Osteoblast (primary cell): ENCODE measurements at places on chromosomes 6 and 20. TPM values are rescaled to one million over a fixed set of nuclear protein-coding genes. Genes with fewer than 3 reads are reported as not detected.

- no peaks in the 10 kb centered on the region for H3K27me3 ChIP-seq
- no peak overlapping the region for H3K27ac ChIP-seq
- DNase-seq = no peak
- H3K4me3 ChIP-seq = no peak overlapping the region
Measured at GRCh38 chr20:23588434-23589403, 17.0 kb downstream of the CST9 start.

DNA sequence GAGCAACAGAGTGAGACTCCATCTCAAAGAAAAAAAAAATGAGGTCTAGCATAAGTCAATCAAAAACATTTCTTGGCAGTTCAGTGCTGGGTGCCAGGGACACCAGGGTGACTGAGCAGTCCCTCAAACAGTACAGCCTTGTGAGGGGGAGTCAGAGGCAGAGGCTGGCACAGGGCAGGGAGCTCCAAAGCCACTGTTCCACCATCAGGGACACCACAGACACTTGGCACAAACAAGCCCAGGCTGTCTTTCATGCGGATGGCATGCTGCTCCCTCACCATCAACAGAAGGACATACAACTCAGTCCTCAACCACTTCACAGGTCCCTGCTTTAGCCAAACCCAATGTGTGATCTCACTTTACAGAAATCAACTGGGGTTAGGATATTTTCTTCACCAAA is 36.0 kb upstream of the GRM4 start:
- H3K4me1 ChIP-seq = no peaks in the 10 kb centered on the region
- H3K4me3 ChIP-seq = no peak overlapping the region
- H3K36me3 ChIP-seq = no peaks in the 10 kb centered on the region
- no peak overlapping the region for H3K27ac ChIP-seq

DNA sequence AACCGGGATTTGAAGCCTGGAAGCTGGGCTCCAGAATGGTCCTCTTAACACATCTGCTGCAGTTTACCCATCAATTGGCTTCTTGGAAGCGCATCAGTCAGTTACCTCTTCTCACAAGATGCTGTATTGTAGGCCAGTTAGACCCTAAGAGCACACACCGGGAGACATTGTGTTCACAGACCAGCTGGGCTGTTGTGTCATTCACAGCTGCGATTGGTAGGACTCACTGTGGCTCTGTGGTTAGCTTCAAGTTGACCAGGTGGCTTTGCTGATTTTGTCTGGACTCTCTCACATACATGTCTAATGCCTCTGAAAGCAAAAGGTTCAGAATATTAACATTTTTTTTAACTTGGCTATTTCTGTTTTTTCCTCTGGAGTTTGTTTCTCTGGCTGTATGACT is 64.8 kb downstream of the SNX9 start:
- no peak overlapping the region for H3K27ac ChIP-seq
- no peaks in the 10 kb centered on the region for H3K4me1 ChIP-seq
- no peak for DNase-seq
- no peaks in the 10 kb centered on the region for H3K27me3 ChIP-seq

- H3K4me3 ChIP-seq = no peak overlapping the region
- H3K36me3 ChIP-seq = no peaks in the 10 kb centered on the region
- H3K4me1 ChIP-seq = peaks cover 2% of the 10 kb centered on the region
- H3K27ac ChIP-seq = no peak overlapping the region
Measured at GRCh38 chr20:11355345-11355744, 562.3 kb upstream of the BTBD3 start.

GRCh38 chr6:155970876-155971708 is 515.5 kb upstream of the NOX3 start:
- DNase-seq = no peak
- H3K4me3 ChIP-seq = no peak overlapping the region
- no peaks in the 10 kb centered on the region for H3K27me3 ChIP-seq

Gene PDYN
- not detected in 2 replicates for total RNA-seq

Gene UBE2C
- 2.5 and 2.7 TPM in 2 replicates for total RNA-seq

Gene TRIM31
- not detected in 2 replicates for total RNA-seq

Gene REM1
- 0.29 TPM in 1 of 2 replicates, not detected in the other for total RNA-seq

Gene CTCFL
- total RNA-seq = not detected in 2 replicates
